ENCODE measurements at places on chromosomes 2 and 18. TPM values are rescaled to one million over a fixed set of nuclear protein-coding genes. Genes with fewer than 3 reads are reported as not detected.

GRCh38 chr18:2981212-2981728, 31.7 kb downstream of the LPIN2 start:
- H3K27ac ChIP-seq, result no peak overlapping the region
- DNase-seq, result peak; percentile 58
- H3K4me1 ChIP-seq, result peaks cover 19% of the 10 kb centered on the region
- no peaks in the 10 kb centered on the region for H3K27me3 ChIP-seq
- H3K4me3 ChIP-seq, result no peak overlapping the region

DNA sequence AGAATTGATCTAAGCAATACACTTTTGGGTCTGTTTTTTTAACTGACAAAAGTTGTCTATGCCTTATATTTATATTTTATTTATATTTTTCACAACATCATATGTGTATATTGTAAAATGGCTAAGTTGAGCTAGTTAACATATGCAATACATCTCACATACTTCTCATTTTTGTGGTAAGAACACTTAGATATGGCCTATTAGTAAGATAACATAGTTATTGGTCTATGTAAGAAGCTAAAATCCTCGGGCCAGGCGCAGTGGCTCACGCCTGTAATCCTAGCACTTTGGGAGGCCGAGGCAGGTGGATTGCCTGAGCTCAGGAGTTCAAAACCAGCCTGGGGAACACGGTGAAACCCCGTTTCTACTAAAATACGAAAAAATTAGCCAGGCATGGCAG, 275.6 kb upstream of the ID2 start:
- no peaks in the 10 kb centered on the region for H3K27me3 ChIP-seq
- H3K27ac ChIP-seq, result no peak overlapping the region
- H3K4me1 ChIP-seq, result peaks cover 6% of the 10 kb centered on the region
- H3K36me3 ChIP-seq, result no peaks in the 10 kb centered on the region

DNA sequence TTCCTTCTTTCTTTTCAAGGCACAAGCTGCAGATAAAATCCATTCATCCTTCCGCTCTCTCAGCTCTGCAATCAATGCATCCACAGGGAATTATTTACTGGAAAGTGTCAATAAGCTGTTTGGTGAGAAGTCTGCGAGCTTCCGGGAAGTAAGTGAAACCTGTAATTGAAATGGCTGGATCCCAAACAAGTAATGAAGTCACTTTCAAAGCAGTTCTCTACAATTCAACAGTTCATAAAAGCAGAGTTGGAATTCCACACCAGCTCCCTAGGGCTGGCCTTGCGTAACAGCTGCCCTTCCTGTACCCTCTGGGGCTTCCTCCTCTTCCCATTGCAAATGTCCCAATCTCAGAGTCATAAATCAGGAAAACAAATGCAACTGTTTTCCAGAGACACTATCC, 9.6 kb downstream of the SERPINB2 start:
- H3K4me1 ChIP-seq, result no peaks in the 10 kb centered on the region
- no peak for DNase-seq
- no peaks in the 10 kb centered on the region for H3K36me3 ChIP-seq
- H3K27ac ChIP-seq, result no peak overlapping the region
- no peaks in the 10 kb centered on the region for H3K27me3 ChIP-seq

DNA sequence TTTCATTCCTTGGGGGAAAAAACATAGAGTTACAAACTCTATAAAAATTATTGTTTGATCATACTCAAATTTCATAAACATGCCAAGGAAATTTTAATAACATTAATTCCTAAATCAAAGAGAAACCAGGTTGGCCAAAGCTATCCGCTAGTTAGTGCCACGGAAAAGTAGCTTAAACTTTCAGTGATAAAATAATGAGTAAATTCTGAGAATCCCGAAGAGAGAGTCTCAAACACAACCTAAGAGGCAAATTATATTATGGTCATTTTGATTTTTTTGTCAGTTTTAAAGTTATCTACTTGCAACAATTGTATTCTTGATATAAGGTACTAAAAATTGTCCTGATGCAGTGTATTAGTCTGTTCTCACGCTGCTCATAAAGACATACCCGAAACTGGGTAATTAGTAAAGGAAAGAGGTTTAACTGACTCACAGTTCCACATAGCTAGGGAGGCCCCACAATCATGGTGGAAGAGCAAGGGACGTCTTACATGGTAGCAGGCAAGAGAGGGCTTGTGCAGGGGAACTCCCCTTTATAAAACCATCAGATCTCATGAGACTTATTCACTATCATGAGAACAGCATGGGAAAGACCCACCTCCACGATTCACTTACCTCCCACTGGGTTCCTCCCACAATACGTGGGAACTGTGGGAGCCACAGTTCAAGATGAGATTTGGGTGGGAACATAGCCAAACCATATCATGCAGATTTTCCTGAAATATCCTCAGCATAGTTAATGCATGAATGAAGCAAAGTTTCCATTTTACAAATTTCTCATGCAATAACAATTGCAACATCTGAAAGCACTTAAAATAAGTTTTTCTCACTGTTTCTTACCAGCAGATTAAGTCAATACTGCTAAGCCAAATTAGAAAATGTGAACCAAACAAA, 205.9 kb upstream of the STK17B start:
- DNase-seq, result no peak
- H3K27ac ChIP-seq, result no peak overlapping the region
- no peaks in the 10 kb centered on the region for H3K4me1 ChIP-seq
- H3K27me3 ChIP-seq, result no peaks in the 10 kb centered on the region

DNA sequence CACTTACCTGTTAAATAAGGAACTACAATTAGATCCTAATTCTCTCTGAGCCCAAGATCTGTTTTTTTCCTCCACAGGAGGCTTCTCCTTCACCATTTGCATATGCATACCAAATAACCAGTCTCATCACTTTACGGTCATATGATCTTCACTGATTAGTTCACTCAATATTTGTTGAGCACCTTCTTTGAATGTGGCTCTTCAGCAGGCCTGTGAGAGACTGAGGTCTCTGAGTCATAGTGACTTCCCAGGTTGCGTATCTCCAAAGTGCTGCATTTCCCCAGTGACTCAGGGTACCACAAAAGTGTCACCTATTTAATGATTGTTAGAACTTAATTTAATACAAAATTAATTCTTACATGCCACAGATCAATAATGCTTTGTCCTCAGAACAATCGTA, 108.8 kb upstream of the TRIB2 start:
- no peak overlapping the region for H3K27ac ChIP-seq
- no peak overlapping the region for H3K4me3 ChIP-seq
- no peaks in the 10 kb centered on the region for H3K27me3 ChIP-seq

DNA sequence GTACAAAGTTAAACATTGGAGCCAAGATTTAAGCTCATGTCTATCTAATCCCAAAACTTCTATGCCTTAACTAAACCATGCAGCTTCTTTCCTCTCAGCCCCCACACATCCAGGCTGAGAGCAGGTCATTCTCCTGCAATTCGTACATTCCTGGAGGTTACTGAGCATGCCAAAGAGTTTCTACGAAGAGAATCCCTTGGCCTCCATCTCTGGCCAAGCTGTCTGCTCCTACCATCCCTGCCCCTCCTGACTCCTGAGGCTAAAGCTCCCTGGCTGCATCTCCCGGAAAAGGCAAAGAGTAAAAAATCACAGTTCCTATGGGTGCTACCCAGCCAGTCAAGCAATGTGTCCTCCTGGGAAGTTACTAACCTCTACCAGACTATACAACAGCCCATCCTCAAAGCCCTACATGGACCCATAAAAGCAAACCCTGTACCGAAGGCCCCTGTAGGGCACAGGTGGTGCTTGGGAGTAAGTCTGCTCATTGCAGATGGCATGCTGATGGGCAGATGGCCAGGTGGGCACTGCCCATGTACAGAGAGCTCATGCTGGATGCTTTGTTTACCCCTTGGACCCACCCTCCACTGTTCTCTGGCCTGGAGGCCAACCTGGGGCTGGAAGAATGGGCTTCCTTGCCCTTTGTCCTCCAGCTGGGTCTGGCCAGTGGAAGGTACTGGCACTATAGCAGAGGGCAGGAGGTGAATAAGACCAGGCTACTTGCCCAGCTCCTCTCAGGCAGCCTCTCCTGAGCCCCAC, 99.5 kb downstream of the TTC32 start:
- H3K27ac ChIP-seq, result no peak overlapping the region
- H3K36me3 ChIP-seq, result no peaks in the 10 kb centered on the region
- peaks cover 13% of the 10 kb centered on the region for H3K4me1 ChIP-seq
- H3K4me3 ChIP-seq, result no peak overlapping the region

GRCh38 chr2:187215532-187216240, 232.4 kb downstream of the CALCRL start:
- H3K36me3 ChIP-seq, result no peaks in the 10 kb centered on the region
- H3K27me3 ChIP-seq, result no peaks in the 10 kb centered on the region
- H3K4me3 ChIP-seq, result no peak overlapping the region
- H3K4me1 ChIP-seq, result no peaks in the 10 kb centered on the region
- peak; percentile 24 for DNase-seq

GRCh38 chr2:69269330-69269729, 117.7 kb downstream of the GFPT1 start:
- no peak for DNase-seq
- H3K27ac ChIP-seq, result no peak overlapping the region
- no peaks in the 10 kb centered on the region for H3K36me3 ChIP-seq
- no peak overlapping the region for H3K4me3 ChIP-seq

The TMEM182 gene
- total RNA-seq, result 5.2 TPM

The SRD5A2 gene
- total RNA-seq, result 0.06 TPM

The NCKAP5 gene
- 0.21 TPM for total RNA-seq
